T follicular helper cell (primary cell): ENCODE measurements at places on chromosomes 7 and 10.
A peak's percentile ranks its signal among the peaks of the same experiment; 100 is the strongest.

- DNase-seq, result no peak
Observed at GRCh38 chr7:123580406-123581161, 21.0 kb upstream of the ASB15 start.

DNA sequence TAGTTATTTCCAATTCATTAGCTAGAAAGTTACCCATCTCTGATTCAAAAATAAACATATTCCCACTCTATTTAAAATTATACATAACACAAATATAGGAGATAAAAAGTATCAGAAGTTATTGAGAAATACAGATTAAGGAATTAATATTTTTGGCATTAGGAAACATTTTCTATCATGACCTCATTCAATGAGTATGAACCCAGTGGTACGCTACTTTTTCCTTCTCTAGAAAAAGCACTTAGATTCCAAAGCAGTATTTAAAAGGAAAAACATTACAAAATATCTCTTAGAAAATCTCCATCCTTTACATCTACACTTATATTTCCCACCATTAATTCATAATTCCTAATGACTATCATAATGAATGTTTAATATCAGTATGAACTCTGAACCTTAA lies 240.6 kb upstream of the GNAI1 start:
- DNase-seq, result no peak

- DNase-seq, result no peak
Observed at GRCh38 chr10:12839941-12840611, 161.4 kb downstream of the CCDC3 start.

- DNase-seq, result no peak
Observed at GRCh38 chr10:77643795-77644468, 6.3 kb upstream of the KCNMA1 start.

GRCh38 chr7:93014410-93014809 lies 103.4 kb downstream of the SAMD9 start:
- no peak for DNase-seq

- DNase-seq, result no peak
Observed at GRCh38 chr10:4837551-4837950, 11.5 kb downstream of the AKR1E2 start.

DNA sequence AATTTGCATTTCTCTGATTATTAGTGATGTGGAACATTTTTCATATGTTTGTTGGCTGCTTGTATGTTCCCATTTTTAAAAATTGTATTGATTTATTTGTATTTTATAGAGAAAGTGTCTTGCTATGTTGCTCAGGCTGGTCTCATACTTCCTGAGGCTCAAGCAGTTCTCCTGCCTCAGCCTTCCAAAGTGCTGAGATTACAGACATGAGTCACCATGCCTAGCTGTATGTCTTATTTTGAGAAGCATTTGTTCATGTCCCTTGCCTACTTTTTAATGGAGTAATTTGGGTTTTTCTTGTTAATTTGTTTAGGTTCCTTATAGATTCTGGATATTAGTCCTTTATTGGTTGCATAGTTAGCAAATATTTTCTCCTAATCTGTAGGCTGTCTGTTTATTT lies 214.2 kb upstream of the KAT6B start:
- DNase-seq, result no peak

DNA sequence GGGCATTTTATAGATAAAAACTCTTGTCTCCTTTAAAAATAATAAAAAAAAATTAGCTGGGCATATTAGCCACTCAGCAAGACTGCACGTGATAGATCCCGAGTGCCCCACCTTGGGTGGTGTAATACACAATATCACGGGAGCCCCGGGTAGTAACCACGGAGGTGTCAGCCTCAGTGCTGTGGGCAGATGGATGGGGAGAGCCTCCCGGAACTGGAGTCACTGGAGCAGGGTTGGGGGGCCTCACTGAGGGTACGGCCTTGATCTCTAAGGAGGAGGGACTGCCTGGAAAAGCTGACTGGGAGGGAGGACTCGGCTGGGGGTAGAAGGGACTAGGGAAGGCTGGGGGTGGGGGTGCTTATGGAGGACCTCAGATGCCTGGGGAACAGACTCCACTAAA lies 12.6 kb downstream of the LEP start:
- no peak for DNase-seq

- DNase-seq, result no peak
Observed at GRCh38 chr7:133511708-133512107, 258.8 kb downstream of the EXOC4 start.

DNA sequence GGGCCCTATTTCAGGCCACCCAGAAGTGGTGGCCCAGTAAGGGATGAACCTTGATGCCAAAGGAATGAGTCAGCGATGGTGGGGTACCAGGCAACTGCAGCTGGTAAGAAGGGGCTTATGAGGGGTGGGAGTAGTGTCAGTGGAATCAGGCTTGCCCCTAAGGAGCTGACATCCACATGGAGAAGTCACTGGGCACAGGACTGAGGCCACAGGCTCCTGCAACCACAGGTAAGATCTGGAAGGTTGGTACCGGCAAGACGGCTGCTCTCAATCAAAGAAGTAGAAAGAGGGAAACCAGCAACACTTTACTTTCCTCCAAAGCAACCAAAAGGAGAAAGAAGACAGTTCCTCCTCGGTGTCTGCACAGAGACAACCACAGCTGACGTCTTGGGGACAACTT lies 2.5 kb downstream of the GCK start:
- no peak for DNase-seq

- no peak for DNase-seq
Observed at GRCh38 chr10:75847477-75847876, 416.1 kb downstream of the LRMDA start.

- peak; percentile 21 for DNase-seq
Observed at GRCh38 chr10:132654708-132655661, 117.4 kb downstream of the INPP5A start.

DNA sequence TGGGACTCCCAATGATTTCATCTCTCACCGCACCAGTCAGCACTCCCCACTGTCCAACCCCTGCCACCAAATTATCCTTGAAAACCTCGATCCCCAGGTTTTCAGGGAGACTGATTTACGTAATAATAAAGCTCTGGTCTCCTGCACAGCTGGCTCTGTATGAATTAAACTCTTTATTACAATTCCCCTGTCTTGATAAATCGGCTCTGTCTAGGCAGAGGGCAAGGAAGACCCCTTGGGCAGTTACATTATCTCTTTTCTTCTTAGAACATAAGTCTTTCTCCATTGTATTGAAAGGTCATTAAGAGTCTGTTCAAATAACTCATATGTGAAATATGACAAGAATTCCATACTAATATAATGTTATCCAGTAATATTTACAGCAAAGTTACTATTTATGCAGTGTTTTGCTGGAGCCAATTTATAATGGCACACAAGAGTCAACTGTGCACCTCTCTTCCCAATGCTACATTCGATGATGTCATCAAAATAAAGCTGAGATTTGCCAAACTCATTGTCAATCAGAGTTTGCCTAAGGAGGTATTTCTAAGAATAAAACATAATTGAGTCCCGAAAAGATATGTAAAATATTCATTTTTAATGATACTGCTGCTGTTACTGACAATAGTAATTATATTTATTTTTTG lies 1297.2 kb upstream of the LRRTM3 start:
- no peak for DNase-seq

GRCh38 chr7:113774182-113774807 lies 144.5 kb downstream of the PPP1R3A start:
- no peak for DNase-seq

- no peak for DNase-seq
Observed at GRCh38 chr7:123621707-123622106, 20.1 kb downstream of the ASB15 start.

DNA sequence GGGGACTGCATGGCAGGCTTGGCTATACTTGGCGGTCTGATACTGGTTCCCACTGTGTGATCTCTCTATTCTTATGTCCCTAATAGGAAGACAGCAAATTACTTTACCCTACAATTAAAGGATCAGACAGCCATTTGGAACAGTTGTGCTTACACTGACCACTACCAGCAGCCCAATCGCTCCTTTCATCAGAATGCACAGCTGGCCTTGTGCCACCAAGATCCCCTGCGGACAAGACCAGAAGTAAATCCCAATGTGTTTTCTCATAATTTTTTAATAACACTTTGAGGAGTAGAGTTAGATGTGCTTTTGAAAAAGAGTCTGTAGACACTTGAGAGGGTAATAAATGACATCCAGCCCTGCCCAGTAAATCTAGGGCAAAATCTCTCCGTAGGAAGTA lies 297.2 kb upstream of the ZNF32 start:
- DNase-seq, result no peak

GRCh38 chr7:106720641-106721040 lies 59.7 kb upstream of the CCDC71L start:
- no peak for DNase-seq

GRCh38 chr7:131066635-131067034 lies 261.0 kb upstream of the MKLN1 start:
- DNase-seq, result no peak

- DNase-seq, result no peak
Observed at GRCh38 chr7:46178661-46179060, 257.6 kb upstream of the IGFBP3 start.

DNA sequence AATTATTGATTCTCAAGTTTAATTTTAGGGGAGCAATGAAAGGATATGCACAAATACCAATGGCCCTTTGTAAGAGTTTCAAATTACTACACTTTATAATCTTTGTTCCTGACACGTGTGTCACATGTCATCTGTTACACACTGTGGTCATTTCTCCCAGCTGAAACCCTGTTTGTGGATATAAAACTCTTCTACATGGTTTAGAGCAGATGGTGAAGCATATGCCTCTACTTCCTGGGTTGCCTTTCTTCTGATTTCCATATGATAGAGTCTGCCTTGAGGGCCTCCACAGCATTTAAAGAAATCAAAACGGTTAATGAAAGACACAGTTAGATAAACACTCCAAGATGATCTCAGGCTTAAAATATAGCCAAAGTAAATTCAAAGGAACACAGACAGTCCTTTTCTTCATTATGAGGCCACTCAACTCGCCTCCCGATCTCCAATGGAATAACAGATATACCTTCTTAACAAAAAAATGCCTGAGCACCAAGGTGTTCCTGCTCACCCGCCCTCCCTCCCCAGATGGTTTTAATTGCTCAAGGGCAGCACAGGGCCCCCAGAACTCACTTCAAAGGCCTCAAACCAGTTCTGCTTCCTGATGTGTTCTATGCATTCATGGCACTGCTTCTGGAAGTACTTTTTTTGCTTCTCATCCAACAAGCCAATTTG lies 75.0 kb downstream of the CPVL start:
- DNase-seq, result no peak

DNA sequence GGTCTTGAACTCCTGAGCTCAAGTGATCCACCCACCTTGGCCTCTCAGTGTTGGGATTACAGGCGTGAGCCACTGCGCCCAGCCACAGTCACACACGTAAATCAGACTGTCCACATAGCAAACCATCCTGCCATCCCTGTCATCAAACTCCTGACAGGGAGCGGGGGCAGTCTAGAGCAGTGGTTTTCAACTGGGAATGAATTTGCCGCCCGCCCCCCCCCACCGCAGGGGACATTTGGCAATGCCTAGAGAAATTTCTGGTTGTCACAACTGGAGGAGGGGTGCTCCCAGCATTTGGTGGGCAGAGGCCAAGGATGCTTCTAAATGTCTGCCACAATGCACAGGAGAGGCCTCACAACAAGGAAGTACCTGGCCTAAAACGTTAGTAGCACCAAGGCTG lies 24.1 kb downstream of the CAMK2G start:
- DNase-seq, result no peak

GRCh38 chr7:50327443-50327842 lies 22.9 kb downstream of the IKZF1 start:
- no peak for DNase-seq

GRCh38 chr10:25125201-25125611 lies 49.6 kb upstream of the GPR158 start:
- no peak for DNase-seq
